Activated CD8-positive, alpha-beta T cell treated with anti-CD3 and anti-CD28 coated beads for 36 hours (primary cell): ENCODE measurements at places on chromosomes 13 and 19. TPM values are rescaled to one million over a fixed set of nuclear protein-coding genes. Genes with fewer than 3 reads are reported as not detected.
A peak's percentile ranks its signal among the peaks of the same experiment; 100 is the strongest.

GRCh38 chr19:6070207-6070681 lies 40.1 kb downstream of the RFX2 start:
- DNase-seq = peak; percentile 24

DNA sequence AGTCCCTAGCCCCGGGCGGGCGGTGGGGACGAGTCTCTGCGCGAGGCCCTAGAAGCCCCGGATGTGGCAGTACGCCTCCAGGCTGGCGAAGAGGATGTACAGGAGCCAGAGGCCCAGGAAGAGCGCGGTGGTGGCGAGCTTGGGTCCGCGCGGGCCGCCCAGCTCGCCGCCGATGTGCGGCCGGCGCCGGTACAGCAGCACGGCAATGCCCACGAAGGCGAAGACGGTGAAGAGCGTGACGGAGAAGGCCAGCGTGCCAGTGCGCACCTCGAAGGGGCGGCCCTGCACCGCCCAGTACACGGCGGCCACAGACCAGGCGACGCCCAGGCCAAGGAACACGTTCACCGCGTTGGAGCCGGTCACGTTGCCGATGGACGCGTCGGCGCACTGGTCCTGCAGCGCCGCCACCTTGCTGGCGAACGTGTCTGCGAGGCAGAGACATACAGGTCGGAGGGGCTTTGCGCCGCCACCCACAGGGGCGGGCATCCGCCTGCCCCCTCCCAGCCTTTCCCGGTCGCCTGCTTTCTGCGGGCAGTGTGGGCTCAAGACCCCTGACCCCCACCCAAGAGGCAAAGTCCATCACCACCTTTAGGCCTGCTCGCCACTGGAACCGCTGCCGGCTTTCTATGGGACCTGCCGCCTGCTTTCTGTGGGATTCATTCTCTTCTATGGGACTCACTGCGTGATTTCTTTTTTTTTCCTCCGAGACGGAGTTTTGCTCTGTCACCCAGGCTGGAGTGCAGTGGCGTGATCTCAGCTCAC lies 10.9 kb upstream of the MEIS3 start:
- DNase-seq = peak; percentile 64

- peak; percentile 32 for DNase-seq
These were observed 680 bp downstream of the LIG4 start for GRCh38 chr13:108214441-108215271.

GRCh38 chr13:21446656-21447055 lies 12.4 kb downstream of the ZDHHC20 start:
- DNase-seq = no peak

DNA sequence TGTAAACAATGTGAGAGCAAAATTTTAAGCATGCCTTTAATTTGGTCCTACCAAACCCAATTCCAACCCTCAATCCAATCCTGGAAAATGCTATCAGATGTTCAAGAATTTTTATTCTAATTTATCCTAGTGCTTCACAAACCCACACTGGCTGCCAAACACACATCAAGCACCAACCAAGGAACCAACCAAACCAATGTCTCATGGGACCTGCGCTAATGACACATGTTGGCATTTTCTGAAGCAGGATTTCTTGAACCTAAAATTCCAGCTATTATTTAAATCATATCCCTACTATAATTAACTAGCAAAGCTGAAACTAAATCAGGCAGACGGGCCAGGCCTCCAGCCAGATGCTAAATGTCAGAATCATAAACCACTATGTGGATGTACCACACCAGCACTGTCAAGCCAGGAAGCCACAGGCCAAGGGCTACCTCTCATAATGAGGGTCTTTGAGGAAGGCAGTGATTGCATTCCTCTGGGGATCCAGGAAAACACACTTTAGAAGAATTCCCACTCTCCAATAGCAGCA lies 5.8 kb downstream of the LATS2 start:
- no peak for DNase-seq

DNA sequence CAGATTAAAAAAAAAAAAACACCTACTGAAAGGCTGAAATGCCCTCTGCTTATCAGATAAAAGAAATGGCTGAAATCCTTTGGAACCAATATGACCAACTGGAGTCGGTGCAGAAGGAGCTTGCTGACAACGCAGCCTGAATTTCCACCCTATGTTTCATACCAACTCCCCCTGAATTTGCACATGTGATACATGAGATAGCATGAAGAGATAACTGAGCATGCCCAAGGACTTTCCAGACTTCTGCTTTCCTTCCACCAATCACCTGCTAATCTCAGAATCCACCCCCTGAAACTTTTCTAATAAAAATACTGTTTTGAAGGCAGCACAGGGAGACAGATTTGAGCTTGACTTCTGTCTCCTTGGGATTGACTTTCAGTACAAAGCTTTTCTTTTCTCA lies 32.2 kb upstream of the WDFY2 start:
- DNase-seq = no peak

DNA sequence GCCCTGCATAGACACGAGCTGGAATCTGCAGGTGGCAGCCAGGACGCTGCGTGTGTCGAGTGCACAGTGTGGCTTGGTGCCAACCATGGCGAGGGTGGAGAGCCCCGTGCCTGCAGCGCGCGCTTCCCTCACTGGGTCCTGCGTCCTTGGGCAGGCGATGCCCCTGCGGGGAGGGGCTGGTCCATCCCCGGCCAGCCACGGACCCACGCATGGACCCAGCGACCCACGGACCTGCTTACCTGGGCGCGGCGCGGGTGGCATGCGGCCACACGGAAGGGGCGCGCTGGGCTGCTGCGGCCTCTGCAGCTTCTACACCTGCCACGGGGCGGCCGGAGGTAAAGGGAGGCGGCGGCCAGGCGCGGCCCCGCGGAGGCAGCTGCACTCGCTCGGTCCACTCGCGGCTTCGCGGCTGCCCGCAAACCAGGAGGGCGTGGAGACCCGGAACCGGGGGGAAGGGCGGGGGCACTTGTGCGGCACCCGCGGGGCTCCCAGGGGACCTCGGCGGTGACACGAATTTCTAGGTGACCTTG lies 569 bp upstream of the MCF2L start:
- DNase-seq = peak; percentile 55

DNA sequence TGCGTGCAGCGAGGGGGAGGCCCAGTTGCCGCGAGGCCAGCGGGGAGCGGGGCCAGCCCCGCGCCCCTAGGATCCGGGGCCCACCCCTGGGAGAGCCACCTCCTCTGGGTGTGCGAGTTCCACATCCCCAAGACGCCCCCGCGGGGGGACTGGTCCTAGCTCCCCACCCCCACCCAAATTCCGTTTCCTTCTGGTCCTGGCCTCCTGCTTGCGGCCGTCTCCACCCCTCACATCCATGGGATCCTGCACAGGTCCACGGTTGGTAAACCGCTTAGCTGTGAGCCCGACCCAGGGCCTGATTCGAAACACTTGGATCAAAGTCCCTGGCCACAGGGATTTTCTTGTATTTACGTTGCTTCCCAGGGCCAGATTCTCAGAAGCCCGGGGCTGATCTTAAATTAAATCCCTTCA lies 324 bp upstream of the FBXO17 start:
- no peak for DNase-seq

GRCh38 chr13:27252467-27252866 lies 1.1 kb downstream of the RPL21 start:
- DNase-seq = no peak

- no peak for DNase-seq
These were observed 199.6 kb downstream of the UQCRFS1 start for GRCh38 chr19:29013325-29013724.

GRCh38 chr13:113220141-113220598 lies 10.8 kb downstream of the CUL4A start:
- DNase-seq = no peak

DNA sequence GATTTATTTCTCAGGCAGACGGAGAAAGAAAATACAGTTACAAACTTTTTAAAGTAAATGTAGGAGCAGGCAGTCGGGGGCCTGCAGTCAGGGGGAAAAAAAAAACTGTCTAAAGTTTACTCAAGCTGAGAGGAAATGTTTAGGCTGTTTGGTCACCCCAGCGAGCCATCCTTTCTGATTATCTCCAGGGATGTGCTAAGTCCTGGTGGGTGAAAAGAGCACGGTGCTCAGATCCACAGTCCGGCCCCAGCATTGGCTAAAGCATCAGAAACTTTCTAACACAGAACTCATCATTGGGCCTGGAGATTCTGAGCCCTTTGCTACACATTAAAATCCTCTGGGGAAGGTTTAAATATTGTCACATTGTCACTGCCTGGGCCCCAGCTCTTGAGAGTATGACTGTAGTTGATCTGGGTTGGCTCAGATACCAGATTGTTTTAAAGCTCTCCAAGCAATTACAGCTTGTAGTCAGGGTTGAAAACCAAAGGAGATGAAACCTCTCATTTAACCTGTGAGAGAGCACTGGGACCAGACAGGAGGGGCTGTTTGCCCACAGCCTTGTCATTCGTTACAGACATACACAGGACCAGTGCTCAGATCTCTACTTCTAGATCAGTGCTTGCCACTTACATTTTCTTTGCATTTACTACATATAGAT lies 131.1 kb upstream of the HTR2A start:
- no peak for DNase-seq

DNA sequence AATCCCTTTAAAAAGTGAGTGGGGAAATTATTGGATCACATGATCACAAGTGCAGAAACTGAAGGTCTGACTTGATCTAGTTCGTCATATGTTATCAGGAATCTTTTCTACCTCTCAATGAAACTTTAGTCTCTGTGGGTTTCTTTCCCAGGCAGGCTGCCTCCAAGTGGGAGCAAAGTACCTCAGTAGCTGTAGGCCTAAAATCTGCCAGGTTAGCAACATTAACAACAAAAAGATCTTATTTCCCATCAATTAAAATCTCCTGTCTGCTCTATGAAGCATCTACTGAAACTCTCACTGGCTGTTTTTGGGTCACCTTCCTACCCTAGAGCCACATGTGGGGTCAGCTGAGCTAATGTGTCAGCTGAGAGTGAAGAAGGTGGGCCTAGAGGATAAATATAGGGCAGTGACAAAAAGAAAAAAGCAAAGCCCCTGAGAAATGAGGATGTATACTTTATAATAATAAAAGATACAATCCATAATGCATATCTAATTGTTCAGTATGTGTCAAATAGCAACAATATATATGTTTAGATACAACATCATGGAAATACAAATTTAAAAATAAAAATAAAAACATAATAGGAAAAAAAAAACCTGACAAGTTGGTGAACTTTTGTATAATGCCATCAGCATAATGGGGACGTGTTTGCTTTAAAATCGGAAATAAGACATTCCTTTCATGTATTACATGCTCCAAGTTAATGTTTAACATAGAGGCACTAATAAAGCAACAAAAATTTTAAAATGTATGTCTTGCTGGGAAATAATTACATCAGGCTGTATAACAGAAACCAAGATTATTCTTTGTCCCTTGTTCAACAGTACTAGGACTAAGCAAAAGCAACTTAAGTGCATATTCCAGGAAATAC lies 141.1 kb downstream of the GPC5 start:
- no peak for DNase-seq

CAPS gene
- total RNA-seq = 2.8 TPM

FGF21 gene
- not detected for total RNA-seq

ZNF28 gene
- 11.6 TPM for total RNA-seq

TUBB4A gene
- 10.6 TPM for total RNA-seq

CYP2S1 gene
- total RNA-seq = not detected

EXOC3L2 gene
- total RNA-seq = not detected

NEK5 gene
- total RNA-seq = 0.11 TPM
